ENCODE measurements at places on chromosomes 4 and X. TPM values are rescaled to one million over a fixed set of nuclear protein-coding genes. Genes with fewer than 3 reads are reported as not detected.

PPP2R3B gene
- 9.2 TPM for total RNA-seq

DNA sequence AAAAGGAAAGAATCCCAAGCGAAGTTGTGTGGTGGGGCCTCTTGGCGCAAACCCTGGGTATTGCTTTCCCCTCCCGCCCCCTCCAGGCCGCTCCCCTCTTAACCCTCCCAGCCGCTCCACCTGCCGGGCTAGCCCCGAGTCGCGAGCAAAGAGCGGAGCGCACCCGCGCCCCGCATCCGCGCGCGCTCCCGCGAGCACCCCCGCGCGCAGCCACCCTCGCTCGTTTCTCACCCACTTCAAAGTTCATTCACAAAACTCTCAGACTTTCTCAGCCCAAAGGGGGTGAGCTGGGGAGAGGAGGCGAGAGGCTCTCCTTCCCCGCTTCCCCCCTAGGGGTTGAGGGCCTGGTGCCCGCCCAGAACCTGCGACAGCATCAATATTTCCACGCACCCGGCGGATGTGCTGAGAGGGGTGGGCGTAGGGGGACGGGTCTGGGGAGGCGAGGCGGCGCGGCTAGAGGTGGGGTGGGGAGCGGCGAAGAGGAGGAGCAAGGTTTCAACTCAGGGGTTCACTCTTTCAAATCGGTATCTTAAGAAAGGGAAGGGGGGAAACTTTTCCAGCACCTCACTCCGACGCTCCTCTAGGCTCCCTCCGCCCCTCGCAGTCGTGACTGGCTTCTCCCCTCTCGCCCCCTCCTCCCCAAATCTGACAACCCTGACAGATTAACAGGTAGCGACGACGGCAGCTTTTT, 1.8 kb downstream of the MAML3 start:
- no peak for DNase-seq

DNA sequence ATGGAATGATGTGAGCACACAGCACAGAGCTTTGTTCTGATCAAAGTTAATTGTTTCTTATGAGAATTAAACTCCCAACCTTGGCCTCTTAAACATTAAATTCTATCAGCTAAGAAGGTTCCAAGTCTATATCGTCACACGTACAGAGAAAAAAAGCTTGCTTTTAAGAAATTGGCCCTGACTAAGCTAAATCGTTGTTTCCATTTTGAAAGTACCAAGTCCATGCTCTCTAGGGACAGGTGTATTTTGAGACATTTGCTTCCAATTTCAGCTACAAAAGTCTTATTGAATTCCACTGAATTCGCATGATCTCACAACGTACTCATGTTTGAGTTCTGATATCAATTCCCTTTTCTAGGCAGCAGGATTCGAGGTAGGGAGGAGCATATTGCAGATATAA, 157.4 kb downstream of the SHROOM3 start:
- no peak for DNase-seq

STOX2 gene
- 10.9 TPM for total RNA-seq

DNA sequence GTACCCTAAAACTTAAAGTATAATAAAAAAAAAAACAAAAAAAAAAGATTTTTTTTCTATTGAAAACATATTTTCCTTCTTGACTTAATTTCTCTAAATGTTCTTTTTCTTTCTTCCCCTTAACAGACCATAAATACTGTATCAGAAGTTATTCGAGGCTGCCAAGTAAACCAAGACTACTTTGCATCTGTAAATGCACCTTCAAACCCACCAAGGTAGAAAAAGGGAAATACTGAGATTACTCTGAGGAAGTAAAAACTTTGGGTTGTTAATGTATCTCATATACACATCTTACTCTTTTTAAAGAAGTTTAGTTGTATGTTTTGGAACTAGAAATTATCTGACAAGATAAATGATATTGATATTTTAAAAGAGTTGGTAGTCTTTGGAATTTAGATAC, 65.6 kb downstream of the USO1 start:
- DNase-seq, result no peak
